ENCODE measurements at places on chromosomes 2 and 18.

DNA sequence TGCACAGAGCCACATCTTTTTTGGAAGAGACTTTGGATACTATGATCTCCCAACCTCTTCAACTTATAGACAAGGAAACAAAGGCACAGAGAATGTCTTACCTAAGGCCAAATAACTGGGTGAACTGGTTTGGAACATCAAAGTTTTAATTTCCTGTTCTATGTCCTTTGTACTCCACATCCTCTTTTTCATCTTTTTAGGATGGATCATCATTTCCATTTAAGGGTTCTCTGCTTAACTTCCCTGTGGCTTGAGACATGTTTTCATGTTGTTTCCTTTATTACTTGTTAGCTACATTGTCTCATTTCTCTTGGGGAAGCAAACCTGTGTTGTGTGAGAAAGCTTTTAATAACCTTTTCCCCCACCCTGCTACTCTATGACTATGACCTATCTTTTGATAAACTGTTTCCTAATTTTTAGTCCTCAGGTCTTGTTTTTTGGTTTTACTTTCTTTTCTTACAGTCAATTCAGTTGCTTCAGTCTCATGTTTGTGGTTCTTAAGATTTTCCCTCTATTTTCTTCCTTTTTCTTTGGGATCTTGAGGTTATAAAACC, 22.5 kb upstream of the RMND5A start:
- no peak for DNase-seq

GRCh38 chr2:70070542-70071268, 16.6 kb upstream of the PCBP1 start:
- DNase-seq: peak; percentile 60

DNA sequence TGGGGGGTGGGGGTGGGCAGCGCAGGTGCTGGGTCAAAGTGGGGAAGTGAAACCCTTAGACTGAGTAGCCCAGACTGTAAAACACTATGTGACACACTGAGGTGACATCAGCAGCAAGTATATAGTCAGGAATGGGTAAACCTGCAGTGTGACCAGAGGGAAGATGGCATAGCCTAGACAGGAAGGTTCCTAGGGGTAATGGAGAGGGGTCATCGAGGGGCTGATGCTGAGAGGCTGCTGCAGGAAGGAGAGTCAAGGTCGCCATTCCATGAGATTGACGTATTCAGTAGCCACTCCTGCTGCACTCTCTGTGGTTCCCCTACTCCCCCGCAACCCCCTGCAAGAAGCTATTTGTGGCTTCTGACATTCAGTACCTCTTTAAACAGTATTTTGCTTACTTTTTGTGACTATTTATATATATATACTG, 111.7 kb downstream of the CHST9 start:
- no peak for DNase-seq

DNA sequence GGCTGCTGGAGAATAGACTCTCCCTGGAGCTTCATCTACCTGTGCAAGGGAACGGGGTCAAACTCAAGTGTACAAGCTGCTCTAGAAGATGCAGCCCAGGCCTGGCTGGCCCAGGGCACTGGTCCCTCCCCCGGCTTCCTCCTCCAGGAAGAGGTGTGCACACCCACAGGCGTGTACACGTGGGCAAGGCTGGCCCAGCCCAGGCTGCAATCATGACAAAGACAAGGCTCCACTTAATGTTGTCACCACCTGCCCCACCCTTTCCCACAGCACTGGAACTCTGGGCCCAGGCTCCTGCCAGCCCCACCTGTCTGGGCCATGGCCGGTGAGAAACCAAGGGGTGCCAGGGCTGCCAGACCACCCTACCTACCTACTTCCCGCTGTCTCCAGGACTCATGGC, 29.6 kb upstream of the ALPP start:
- no peak for DNase-seq

- no peak for DNase-seq
Measured at GRCh38 chr18:79524181-79525078, 128.7 kb downstream of the NFATC1 start.

DNA sequence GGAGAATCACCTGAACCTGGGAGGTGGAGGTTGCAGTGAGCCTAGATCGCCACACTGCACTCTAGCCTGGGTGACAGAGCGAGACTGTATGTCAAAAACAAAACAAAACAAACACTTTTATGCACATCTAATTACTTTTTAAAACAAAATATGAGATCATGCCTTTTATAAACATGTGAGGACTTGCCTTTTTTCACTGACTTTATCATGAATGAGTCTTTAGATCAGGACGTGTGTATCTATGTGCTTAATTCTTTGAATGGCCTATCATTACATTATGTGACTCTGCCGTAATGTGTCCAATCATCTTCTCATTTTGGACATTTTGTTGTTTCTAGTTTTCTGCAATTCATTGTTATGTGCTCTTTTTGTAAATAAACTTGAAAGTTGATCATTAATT, 58.7 kb downstream of the FAM117B start:
- DNase-seq: no peak

- DNase-seq: no peak
Measured at GRCh38 chr2:27218614-27219013, 1.4 kb downstream of the CAD start.

GRCh38 chr18:49167084-49167483, 216.3 kb upstream of the SMAD7 start:
- DNase-seq: no peak

DNA sequence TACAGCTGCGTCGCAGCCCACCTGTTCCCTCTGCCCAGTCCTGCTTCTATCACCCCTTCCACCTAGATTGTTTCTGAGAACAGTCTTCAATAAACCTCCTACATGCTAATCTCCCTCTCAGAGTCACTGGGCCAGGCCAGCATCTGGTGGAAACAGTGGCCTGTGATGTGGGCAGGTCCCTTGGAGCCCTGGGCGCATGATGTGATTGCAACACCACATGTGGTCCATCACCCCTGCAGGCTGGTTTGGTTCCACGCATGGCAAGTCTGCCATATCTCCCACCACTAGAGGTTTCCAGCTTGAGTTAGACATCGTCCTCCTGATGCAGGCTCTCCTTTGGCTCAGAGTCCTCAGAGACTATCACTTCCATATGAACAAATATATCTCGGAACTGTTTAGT, 83.5 kb downstream of the PRKCE start:
- DNase-seq: no peak

GRCh38 chr18:49874238-49874637, 60.9 kb upstream of the ACAA2 start:
- no peak for DNase-seq

DNA sequence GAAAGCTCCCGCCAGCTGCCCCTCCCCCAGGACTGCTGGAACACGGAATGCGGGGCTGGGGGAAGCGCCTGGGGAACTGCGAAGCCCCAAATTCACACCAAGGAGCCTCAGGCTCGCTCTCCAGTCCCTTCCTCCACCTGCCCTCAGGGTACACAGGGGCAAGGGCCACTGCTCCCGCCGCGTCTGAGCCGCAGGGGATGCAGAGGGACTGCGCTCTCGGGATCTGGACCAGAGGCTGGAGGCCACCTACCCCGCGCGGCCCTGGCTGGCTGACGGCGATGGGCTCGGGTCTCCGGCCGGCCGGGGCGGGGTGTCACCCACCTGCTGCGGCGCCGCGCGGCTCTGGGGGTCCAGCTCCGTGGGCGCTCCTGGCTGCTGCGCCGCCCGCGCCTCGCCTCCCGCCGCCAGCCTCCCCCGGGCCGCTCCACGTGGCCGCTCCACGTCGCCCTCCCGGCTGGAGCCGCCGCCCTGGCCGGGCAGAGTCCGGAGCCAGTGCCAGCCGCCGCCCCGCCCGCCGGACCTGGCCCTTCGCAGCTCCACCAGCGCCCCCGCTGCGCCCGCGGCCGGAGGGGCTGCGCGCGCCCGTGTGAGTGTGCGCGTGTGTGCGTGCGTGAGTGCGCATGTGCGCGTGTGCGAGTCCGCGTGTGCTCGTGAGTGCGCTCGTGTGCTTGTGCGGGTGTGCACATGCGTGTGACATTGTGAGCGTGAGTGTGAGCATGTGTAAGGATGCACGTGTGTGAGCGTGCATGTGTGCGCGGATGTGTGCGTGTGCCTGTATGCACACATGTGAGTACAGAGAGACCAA, at the start of gene CGREF1:
Gene CGREF1, minus strand, starts transcription at position 604 of the 805 bp plus-strand sequence. CDS start 14,762 bp downstream, outside the sequence.
- DNase-seq: peak; percentile 22

- DNase-seq: peak; percentile 51
Measured at GRCh38 chr18:56748698-56749268, 97.6 kb downstream of the WDR7 start.

GRCh38 chr2:191740759-191741158, 62.8 kb downstream of the NABP1 start:
- no peak for DNase-seq

GRCh38 chr2:3728104-3729054, 25.0 kb downstream of the DCDC2C start:
- peak; percentile 14 for DNase-seq

- no peak for DNase-seq
Measured at GRCh38 chr18:26708806-26709716, 156.4 kb downstream of the AQP4 start.

DNA sequence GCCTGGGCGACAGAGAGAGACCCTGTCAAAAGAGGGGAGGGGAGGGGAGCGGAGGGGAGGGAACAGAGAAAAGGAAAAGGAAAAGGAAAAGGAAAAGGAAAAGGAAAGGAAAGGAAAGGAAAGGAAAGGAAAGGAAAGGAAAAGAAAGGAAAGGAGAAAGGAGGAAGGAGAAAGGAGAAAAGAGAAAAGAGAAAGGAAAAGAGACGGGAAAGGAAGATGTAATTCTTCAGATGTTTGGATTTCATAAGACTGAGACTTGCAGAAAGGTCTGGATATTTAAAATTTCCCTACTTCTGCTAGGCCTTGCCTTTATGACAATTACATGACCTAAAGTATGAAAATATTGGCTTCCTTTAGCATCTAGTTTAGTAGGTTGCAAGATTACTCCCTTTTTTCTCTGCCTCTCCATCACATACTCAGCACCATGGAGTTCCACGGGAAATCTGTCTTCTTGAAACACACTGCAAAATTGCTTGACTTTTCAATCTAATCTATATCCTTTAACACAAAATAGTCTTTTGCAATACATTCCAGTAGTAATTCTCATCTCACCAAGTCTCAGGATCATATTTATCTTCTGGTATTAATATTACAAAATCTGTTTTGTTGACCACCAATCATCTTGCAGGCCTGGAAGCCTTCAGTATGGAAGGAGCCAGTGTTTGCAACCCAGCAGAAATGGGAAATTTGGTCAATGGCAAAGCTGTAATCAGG, 383.5 kb downstream of the ZEB2 start:
- DNase-seq: no peak

DNA sequence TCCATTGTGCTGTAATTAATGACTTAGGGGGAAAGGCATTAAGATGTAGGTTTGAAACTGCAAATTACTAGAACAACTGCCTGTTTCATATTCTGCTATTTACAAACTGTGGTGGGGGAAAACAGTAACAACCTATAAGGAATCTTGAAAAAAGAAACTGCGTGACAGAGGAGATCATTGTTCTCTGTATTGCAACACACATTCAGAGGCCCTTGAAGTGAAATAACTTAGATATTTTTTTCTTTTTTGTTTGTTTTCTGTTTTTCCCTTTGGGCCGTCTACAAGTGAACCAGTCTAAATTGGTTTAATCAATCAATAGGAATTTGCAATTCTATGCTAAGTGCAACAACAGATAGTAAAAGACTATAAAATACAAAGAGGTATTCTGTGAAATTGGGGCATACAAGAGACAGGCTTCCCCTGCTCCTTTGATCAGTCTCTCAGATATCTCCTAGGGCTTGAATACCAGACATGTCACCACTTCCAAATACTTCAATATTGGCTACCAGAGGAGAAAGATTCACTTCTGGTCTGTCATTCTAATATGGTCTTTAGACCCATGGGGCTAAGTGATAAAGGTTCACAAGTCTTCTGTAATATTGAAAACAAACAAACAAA, 2055.1 kb upstream of the CELF4 start:
- DNase-seq: no peak

DNA sequence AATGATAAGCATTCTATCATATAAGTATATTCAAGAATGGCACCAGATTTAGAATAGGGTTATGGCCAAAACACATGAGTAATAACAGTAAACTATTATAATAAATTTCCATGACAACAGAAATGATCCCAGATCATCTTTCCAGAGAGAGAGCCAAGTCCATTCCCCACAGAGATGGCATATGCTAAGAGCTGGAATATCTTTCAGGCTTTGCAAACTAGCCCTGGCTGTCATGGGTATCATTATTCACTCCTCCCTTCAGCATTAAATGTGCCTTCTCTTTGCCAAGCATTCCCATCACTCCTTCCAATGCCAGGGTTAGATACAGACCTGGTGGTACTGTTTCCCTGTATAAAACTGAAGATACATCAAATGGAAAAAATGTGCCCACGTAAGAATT, 10.9 kb downstream of the FEZ2 start:
- DNase-seq: no peak

- DNase-seq: no peak
Measured at GRCh38 chr18:57439985-57440330, 4.8 kb downstream of the ONECUT2 start.

GRCh38 chr2:197710424-197711042, 5.4 kb downstream of the MARS2 start:
- no peak for DNase-seq

- DNase-seq: peak; percentile 70
Measured at GRCh38 chr2:36329746-36330472, 25.7 kb upstream of the CRIM1 start.

DNA sequence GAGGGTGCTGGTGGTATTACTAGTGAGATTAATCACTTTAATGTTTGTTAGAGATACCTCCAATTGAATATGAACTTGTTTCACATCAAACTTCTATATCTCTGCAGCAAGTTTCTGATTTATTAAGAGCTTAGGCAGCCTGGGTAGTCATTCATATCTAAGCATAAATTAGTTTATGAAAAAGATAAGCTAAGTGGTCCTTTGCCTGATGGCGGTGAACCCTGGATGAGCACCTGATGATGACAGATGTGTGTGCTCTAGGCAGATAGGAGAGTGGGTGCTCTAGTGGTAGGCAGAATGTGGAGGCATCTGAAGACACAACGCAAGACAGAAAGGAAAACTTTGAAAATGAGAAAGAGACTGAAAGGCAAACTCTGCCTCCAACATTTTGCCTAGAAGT, 5.0 kb downstream of the FKBP7 start:
- DNase-seq: no peak

DNA sequence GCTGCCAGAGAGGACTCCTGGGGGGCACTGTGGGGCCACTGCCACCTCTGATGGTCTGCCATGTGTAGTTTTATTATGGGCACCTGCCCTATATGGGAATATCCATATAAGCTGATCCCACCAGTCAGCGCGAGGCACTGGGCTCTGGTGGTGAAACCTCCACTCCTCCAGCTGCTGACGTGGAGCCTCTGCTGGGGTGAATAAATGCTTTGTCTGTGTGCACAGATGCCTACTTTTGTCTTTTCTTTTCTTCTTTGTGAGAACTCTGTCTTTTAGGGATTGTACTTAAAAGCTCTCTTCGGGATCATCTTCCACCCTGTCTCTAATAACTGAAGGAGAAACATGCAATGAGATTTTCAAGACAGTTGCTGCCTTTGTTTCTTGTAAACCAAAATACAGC, 68.9 kb upstream of the NCK2 start:
- DNase-seq: no peak
